ENCODE measurements at places on chromosomes 2 and 18. TPM values are rescaled to one million over a fixed set of nuclear protein-coding genes. Genes with fewer than 3 reads are reported as not detected.
A peak's percentile ranks its signal among the peaks of the same experiment; 100 is the strongest.

GRCh38 chr2:48694149-48694548 is 61.4 kb downstream of the LHCGR start:
- DNase-seq, result peak; percentile 91

Gene IL1R1
- total RNA-seq, result 6.9 TPM

DNA sequence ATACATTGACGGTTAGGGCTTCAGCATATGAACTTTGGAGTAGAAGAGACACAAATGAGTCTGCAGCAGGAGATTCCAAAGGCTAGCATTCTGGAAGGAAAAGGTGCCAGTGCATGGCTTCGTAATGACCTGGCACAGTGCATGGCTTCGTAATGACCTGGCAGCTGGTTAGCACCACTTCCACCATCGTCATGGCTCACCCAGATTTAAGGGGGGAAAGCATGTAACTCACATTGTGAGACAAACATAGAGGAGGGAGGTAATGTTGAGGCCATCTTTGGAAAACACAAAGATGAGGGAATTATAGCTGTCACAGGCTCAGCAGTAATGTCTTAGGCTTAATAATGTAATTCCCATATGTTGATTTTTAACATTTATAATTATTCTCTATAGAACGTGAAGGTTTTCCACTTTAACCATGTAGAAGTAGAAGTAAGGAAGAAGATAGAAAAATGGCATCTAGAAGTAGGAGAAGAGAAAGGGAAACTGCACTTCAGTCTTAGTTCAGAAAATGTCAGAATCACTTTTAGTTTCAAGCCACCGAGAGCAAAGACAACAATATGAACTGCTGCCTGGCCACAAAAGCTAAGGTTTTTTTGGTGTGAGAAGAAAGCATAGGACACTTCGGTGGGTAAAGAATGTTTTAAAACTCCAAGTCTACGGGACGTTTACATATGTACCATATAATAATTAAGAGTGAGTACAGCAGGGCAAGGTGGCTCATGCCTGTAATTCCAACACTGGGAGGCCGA is 6.8 kb upstream of the STK25 start:
- no peak for DNase-seq

DNA sequence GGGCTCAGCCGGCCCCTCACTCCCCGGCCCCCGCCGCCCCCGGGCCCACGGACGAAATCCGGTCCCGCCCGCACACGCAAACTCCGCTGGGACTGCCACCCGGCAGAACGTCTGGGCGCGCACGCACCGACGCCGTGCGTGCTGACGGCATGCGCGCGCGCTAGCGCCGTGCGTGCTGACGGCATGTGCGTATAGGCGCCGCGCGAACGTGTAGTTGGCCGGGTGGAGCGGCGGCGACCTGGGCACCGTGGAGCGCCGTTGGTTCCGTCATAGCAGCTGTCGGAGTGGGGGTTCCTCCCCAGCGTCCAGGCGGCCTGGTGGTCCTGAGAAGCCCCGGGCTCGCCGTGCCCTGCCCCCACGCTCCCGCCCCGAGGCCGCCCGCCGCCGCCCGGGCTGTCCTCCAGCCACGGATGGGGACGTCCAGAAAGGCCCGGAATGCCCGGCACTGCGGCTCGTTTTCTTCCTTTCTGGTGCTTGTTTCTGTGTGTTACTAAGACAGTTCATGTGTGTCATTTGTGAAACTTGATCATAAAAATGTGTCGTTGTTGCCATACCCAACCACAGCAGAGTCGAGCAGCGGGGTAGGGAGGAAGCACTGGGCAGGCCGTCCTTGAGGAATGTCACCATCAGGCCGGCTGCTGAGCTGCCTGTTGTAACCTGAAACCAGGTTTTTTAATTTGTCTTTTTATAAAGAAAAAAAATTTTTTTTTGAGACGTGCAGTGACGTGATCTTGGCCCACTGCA is at the start of gene TXNL4A:
TXNL4A (minus strand) TSS at position 113 of the 744 bp plus-strand sequence. CDS start 171 bp downstream, outside the sequence.
- peak; percentile 80 for DNase-seq

Gene GATA6
- total RNA-seq, result 10.9 TPM

- peak; percentile 69 for DNase-seq
These were observed 289.8 kb downstream of the ALPK2 start for GRCh38 chr18:58338961-58339592.

DNA sequence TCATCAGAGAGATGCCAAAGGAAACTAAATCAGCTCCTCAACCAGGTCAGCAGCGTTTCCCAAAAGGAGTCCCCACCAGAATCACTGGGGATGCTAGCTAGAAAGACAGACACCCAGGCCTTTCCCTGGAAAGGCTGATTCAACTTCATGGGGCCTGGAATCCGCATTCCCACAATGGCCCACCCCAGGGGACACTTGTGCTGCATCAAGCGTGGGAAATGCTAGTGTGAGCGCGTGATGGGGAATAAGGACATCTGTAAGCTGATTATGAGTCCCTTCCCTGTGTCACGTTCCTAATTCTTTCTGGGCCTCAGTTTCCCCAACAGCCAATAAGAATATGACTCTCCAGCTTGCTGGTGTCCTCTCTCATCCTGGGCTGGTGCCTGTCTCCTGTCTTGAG is 2.2 kb upstream of the WNT10A start:
- no peak for DNase-seq

DNA sequence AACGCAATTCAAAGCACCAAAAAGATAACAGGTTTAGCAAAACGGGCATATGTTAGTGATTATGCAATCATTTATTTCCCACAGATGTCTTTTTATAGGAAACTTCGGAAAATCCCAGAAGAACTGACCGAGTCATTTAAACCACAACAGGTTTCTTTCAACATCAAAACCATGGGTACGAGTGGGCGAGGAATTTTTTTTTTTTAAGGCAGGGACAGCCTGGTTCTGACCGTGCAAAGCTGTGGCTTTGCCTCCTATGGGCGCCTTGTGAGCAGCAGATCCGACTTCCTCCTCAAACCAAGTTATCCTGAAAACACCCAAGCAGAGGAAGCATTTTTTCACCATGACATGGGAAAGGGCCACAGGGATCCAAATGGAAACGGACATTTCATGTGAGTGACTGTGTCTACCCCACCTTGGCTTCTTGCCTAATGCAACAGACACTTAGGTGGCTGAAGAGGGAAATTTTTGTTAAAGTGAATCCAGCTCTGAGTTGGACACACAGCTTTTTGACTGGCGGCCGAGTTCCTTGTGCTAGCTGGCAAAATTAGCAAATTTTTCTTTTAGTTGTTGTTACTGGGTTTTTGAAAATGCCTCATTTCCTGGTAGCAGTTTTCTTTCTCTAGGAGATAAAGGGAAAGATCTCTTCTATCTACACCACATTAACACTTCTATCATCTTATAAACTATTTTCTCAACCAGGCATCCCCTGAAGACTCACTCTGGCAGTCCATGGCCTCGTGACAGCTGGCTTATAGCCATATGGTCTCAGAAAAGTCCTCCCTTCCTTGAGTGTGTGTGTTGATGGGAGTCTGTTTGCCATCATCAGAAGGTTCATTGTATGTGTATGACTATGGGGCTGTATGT is 487.4 kb upstream of the ZEB2 start:
- DNase-seq, result peak; percentile 99

GRCh38 chr2:3827673-3828575 is 124.5 kb downstream of the DCDC2C start:
- DNase-seq, result no peak

GRCh38 chr2:202015471-202015870 is 18.2 kb upstream of the FZD7 start:
- DNase-seq, result no peak
